LNCaP clone FGC (cell line): ENCODE measurements at places on chromosomes 2 and 18.

GRCh38 chr2:157122776-157123175, 134.7 kb upstream of the GALNT5 start:
- no peak for DNase-seq

GRCh38 chr2:221517696-221518151, 54.4 kb downstream of the EPHA4 start:
- no peak for DNase-seq

DNA sequence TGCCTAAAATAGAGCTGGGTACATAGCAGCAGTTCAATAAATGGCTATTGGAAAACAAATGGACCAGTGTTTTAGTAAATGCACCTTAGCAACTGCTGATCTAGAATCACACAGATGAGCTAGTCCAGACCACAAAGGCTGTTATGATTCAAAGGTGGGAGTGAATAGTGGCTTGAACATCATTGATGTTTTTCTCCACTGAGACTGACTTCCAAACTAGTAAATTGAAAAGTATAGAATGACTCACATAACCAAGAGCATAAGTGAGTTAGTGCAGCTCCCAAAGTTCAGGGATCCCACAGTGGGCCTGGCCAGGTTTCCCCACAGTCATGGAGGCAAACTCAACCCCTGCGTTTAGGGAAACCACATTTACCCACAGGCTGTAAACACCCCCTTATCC, 106.7 kb upstream of the YPEL5 start:
- DNase-seq, result no peak

DNA sequence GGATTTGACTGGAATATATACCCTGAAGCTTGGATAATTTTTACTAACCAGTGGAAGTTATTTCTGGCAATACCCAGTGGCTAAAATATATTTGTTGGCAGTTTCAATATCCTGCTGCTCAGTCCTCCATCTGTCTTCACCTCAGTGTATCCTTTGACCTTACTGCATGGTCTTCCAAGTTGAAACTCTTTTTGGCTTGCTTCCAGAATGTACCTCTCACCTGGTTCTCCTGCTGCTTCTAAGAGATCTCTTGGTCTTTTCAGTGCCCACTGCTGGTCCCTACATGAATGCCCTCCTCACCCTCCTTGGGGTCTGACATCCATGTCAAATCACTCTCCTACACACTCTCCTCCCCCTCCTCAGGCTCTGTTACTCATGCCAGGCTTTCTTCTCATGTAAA, 4.8 kb upstream of the KDM3A start:
- no peak for DNase-seq

DNA sequence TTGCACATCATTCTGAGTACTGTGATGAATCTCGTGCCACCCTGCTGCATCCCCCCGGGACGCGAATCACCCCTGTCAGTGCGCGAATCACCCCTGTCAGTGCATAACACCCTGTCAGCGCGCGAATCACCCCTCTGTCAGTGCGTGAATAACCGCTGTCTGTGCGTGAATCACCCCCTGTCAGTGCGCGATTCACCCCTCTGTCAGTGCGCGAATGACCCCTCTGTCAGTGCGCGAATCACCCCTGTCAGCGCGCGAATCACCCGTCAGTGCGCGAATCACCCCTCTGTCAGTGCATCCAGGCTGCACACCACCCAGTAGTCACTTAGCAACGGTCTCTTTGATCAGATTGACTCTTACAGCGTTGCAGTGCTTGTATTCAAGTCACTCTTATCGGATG, 134.4 kb upstream of the TPO start:
- DNase-seq, result no peak

DNA sequence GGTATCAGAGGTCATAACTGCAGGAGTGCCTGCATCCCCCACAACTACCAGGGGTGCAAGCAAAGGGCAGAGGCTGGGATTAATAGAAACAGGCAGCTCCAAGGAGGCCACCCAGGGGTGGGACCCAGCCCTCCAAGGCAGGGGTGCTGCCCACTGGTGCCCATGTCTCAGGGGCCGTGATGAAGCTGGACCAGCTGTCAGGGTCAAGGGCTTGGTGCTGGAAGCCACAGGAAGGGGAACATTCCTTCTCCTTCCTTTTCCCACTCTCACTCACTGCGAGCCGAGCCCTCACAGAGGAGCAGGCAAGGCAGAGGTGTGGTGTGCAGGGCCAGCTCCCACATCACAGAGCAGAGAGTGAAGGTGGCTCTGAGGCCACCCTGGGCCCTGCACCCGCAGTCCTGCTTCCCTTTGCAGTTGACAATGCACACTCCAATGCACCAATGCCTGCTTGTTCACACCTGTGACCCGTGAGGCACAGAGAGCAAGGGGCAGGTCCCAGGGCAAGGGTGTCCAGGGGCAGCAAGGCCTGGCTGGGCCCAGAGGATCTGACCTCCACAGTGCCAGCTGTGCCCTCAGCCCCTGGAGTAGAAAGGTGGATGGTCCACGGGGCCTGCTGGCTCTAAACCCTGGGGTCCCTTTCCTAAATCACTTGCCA, 28.7 kb downstream of the MLPH start:
- DNase-seq, result no peak

DNA sequence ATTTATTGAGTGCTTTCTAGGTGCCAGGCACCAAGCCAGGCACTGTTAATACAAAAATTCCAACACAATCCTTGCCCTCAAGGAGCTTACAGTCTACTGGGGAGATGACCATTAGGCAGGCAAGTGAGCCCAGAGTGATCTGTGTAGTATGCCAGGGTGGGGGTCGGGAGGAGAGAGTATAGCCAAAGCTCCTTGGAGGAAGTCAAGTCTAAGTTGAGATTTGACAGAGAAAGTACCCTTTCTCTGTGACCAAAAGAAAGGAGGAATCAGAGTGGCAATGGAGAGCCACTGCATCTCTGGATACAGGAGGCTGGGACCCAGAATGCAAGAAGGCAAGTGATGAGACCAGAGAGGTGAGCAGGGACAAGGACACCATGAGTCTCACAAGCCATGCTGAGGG, 7.5 kb downstream of the ANKRD53 start:
- no peak for DNase-seq

GRCh38 chr2:239892441-239893235, 132.5 kb downstream of the NDUFA10 start:
- no peak for DNase-seq

DNA sequence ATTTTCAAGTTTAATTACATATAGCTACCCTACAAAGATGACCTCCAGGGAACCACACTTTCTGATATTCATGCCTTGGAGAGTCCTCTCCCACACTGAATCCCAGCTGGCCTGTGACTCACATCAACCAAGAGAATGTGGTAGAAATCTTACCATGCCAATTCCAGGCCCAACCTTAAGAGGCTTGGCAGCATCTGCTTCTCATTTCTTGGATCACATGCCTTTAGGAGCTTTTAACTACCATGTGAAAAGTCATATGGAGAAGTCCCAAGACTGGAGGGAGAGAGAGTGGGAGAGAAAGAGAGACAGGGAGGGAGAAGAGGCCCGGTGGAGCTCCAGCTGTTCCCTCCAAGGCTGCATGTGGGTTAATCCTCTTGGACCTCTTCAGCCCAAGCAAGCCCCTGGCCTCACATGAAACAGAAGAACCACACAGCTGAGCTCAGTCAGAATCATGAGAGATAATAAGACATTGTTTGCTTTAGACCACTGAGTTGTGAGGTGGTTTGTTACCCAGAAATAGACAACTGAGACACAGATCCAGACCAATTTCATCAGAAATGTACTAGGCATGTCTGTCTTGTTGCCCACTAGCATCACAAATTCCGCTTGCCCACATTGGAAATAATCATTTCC, 190.7 kb downstream of the MTCL1 start:
- DNase-seq, result no peak

DNA sequence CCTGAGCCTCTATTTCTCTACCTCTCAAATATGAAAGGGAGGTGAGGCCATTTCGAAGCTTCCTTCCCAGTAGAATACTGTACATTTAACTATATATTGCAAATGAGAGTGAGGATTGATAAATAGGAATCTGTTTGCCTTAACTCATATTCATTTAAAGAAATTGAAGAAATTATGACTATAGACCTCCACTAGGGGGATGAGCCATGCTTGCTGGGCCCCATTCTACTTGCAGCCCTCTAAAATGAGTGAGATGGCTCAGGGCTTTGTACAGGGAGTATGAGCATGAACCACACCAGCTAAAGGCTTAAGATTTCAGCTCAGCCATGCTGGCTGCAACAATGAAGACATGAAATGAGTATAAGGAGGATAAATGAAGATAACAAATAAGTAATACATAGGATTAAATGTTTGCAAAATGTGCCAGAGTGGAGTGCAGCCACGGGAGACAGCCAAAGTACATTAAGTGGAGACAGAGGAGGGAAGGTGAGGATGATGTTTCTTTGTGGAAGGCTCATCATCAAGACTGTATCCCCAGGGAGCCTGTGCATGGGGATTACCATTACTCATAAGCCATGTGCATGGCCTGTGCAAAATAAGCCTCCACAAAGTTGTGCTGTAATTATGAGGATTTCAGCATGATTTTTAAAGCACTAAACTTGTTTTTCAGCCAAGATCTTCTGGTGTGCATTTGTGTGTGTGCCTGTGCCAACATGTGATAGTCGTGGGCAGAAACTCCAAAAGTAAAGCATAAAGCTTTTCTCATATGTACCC, 300.8 kb downstream of the CNTNAP5 start:
- DNase-seq, result no peak

GRCh38 chr2:211457325-211457724, 900.9 kb downstream of the CPS1 start:
- no peak for DNase-seq

DNA sequence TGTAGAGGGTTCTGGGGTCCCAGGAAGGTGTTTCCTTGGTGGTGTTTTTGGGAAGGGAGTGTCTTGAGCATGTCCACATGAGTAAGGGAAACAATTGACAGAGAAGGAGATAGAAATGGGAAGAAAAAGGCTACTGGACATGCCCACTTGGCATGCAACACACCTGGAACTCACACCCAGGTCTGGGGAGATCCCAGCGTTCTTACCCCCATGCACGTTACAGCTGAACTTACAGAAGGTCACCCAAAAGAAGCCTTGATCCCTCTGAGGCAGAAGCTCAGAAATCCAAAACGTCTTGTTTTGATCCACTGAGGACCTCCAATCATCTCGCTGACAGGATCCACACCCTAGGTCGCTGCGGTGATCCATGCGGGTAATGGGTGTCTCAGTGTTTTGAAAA, 142.0 kb downstream of the ZNF516 start:
- no peak for DNase-seq

- no peak for DNase-seq
Measured at GRCh38 chr2:101199251-101199791, 48.1 kb upstream of the TBC1D8 start.

DNA sequence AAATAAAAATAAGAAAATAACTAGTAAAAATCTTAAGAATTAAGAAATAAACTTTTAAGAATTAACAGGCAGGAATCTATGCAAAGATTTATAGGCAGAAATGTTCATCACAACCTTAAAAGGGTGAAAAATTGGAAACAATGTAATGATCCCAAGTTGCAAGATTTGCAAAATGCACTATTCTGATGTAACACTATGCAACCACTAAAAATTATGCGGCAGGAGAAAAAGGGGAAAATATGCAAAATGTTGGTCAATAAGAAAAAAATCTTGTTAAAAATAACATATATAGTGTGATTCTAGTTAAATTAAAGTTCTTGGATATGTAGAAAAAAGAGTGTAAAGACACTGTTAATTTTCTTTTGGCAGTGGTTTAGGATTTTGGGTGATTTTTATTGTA, 132.8 kb downstream of the UPP2 start:
- no peak for DNase-seq

- no peak for DNase-seq
Measured at GRCh38 chr2:120368086-120368485, 22.1 kb downstream of the INHBB start.

GRCh38 chr2:148533685-148534084, 110.9 kb upstream of the EPC2 start:
- DNase-seq, result no peak

DNA sequence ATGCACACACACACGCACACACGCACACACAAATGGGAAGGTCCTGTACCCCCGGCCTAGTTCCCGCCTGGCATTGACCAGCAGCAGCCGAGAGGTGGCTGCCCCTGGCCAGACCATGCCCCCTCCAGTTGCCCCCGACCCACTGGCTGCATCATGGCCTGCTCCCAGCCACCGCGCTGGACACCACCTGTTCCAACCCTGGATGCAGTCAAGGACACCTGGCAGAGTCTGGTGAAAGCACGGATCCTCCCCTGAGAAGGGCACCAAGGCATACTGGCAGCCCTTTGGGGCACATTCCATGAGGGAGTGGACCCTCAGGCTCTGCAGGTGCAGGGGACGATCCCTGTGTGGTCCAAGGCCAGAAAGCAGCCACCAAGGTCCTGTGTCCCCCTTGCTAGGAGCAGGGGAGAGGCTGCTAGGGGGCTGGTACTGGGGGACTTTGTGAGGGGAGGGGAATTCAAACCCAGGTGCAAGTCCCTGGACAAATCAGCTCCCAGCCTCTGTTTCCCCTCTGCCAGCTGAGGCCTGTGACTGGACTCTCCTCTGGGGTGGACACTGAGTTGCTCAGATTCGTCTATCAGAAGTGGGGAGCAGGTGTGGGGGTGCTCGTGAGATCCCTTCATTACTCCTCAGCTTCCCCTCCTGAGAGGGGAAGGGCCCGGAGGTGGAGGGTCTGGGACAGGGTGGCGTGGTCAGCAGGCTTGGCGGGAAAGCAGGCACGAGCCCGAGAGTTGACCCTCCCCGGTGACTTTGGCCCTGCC, 3.5 kb downstream of the ESPNL start:
- DNase-seq, result no peak
